Hematopoietic multipotent progenitor cell (in vitro differentiated cells): ENCODE measurements at places on chromosomes 3 and 15. TPM values are rescaled to one million over a fixed set of nuclear protein-coding genes. Genes with fewer than 3 reads are reported as not detected.

DNA sequence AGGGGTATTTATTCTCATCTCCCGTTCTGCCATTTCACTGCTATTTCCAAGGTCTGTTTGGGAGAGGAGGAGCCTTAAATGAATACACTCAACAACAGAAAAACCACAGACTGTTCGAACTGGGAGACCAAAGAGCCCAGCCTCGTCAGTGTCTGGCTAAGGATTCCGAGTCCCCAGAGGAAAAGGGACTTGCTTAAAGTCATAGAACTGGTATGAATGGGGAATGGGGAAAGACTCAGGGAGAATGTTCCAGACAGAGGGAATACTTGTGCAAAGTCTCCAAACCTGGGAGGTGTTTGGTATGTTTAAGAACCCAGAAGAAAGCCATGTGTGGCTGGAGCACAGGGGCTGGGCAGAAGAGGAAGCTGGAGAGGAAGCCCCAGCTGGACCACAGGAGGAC is 46.9 kb downstream of the FAM43A start:
- no peak for DNase-seq

GRCh38 chr3:170997961-170998913 is 28.3 kb downstream of the SLC2A2 start:
- no peak for DNase-seq

DNA sequence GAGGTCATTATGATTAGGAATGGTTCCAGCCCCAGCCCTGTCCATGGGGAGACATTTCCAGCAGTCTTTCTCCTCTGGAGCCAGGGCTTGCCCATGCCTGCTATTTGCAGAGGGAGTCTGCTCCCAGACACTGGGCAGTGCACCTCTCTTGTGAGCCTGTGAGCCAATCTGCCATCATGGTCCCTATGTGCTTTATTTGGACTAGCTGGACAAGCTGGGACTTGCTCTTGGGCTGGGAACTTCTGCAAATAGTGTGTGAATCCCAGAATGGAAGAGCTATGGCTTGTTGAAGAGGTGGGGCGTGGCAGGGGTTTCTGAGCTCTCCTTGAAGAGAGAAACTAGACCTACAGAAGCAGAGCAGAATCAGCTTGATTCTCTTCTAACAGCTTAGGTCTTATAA is 53.7 kb upstream of the KY start:
- no peak for DNase-seq

GRCh38 chr3:187919544-187919943 is 174.3 kb upstream of the BCL6 start:
- no peak for DNase-seq

GRCh38 chr15:41919201-41919820 is 25.5 kb upstream of the SPTBN5 start:
- no peak for DNase-seq

DNA sequence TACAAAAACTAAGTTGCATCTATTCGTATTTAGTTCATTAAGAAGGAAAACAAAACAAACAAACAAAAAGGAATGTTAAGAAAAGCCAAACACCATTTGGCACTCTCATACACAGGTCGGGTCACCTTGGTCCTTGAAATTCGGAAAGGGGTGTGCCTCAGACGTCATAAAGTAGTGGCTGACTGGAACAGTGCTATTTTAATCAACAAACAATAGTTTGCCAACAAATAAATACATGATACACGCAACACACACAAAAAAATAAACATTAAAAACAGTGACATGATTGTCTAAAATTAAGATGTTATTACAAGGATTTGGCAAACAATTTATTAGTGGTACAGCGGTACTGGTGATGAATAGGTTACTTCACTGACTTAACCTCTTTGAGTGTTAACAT is 579.6 kb downstream of the MECOM start:
- no peak for DNase-seq

- DNase-seq: peak; percentile 51
Measured at GRCh38 chr3:38843898-38844297, 27.9 kb upstream of the SCN10A start.

DNA sequence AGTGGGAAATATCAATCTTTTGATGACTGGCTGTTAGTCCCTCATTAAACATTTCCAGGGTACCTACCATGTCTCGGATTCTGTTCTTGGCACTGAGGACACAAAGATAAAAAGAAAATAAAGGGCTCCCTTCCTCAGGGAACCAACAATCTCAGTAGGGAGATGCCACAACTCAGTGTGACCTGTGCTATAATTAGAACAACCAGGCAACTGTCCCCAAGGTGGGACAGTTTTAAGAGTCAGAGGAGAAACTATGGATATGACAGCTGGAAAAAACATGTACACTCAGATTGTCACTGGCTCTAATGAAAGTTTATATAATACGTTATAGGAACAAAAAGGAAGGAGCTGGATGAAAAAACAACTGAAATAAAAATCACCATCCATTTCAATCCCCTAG is 23.3 kb upstream of the CMTM8 start:
- no peak for DNase-seq

- no peak for DNase-seq
Measured at GRCh38 chr3:174002543-174002942, 605.0 kb downstream of the NLGN1 start.

- DNase-seq: no peak
Measured at GRCh38 chr3:46566040-46566641, at the start of gene LRRC2. LRRC2 (minus strand) TSS chr3:46566302; CDS start chr3:46551591, 14,711 bp downstream.

- no peak for DNase-seq
Measured at GRCh38 chr15:56272454-56272853, 28.8 kb upstream of the RFX7 start.

GRCh38 chr3:17372362-17373210 is 369.8 kb downstream of the TBC1D5 start:
- no peak for DNase-seq

- DNase-seq: no peak
Measured at GRCh38 chr3:55477306-55478303, 9.5 kb downstream of the WNT5A start.

GRCh38 chr3:144772372-144772771 is 800.7 kb downstream of the DIPK2A start:
- DNase-seq: no peak

GRCh38 chr3:8319935-8320634 is 181.5 kb upstream of the LMCD1 start:
- peak; percentile 31 for DNase-seq

GRCh38 chr15:56984681-56985481 is 66.4 kb downstream of the TCF12 start:
- peak; percentile 12 for DNase-seq

DNA sequence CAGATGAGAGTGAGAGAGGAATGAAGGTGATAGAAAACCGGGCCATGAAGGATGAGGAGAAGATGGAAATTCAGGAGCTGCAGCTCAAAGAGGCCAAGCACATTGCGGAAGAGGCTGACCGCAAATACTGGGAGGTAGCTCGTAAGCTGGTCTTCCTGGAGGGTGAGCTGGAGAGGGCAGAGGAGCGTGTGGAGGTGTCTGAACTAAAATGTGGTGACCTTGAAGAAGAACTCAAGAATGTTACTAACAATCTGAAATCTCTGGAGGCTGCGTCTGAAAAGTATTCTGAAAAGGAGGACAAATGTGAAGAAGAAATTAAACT is 88.9 kb downstream of the EOMES start:
- DNase-seq: no peak

Gene TPRG1
- total RNA-seq: under 0.01 TPM

Gene DVL3
- total RNA-seq: 38.0 TPM

Gene TMEM158
- under 0.01 TPM for total RNA-seq

Gene MINAR1
- total RNA-seq: 0.27 TPM

Gene PPARG
- not detected for total RNA-seq
